ENCODE measurements at places on chromosomes 12 and 14.

GRCh38 chr14:23130871-23131270 lies 11.8 kb upstream of the CEBPE start:
- DNase-seq, result no peak

GRCh38 chr12:13981990-13982389 lies 588 bp upstream of the GRIN2B start:
- DNase-seq, result no peak

DNA sequence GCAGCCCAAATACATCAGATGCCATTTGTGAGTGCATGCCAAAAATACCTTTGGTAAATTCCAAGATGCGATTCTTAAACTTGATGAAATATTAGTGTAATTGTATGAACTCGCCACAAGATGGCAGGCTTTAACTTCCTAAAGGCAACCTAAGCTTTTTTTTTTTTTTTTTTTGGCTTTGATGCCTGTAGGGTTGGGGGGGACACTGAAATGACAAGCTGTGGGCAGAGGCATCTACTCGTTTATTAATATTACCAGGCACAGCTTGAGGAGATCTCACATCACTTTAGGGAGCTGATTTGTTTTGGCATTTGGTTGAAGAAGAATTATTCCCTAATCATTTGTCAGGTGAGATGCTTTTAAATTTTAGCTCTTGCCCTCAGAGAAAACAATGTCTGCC lies 126.7 kb upstream of the CCDC196 start:
- peak; percentile 78 for DNase-seq

GRCh38 chr14:52583544-52583943 lies 30.9 kb downstream of the GPR137C start:
- no peak for DNase-seq

GRCh38 chr12:110992909-110993308 lies 72.5 kb upstream of the MYL2 start:
- DNase-seq, result no peak

DNA sequence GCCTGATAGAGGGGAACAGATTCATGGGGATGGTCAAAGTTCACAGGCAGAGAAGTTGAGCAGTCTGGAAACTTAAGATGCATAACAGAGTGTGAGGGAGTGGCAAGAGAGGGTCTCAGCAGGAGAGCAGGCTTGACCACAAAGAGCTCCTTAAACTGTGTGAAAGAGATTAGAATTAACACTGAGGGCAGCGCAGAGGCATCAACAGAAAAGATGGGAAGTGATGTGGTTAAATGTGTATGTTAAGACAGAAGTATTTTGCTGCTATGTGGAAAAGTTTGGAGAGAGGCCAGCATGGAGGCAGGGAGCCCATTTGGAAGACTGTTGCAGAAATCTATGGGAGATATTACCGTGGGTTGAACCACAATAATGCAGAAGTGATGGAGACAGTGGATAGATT lies 122.7 kb upstream of the LMNTD1 start:
- no peak for DNase-seq

GRCh38 chr12:26434299-26435068 lies 239.1 kb downstream of the SSPN start:
- DNase-seq, result peak; percentile 63
